Non-pigmented ciliary epithelial cell (primary cell): ENCODE measurements at places on chromosomes 7 and 10.
A peak's percentile ranks its signal among the peaks of the same experiment; 100 is the strongest.

DNA sequence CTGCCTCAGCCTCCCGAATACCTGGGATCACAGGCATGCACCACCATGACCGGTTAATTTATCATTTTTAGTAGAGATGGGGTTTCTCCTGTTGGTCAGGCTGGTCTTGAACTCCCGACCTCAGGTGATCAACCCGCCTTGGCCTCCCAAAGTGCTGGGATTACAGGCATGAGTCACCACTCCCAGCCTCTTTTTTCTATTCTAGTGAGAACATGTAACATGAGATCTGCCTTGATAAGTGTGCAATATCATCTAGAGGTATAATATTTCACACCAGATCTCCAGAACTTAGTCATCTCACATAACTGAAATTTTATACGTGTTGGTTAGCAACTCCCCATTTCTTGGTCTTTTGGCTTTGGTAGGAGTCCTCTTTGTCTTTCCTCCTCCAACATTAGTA, 656.9 kb downstream of the CNTNAP2 start:
- peak; percentile 23 for DNase-seq

DNA sequence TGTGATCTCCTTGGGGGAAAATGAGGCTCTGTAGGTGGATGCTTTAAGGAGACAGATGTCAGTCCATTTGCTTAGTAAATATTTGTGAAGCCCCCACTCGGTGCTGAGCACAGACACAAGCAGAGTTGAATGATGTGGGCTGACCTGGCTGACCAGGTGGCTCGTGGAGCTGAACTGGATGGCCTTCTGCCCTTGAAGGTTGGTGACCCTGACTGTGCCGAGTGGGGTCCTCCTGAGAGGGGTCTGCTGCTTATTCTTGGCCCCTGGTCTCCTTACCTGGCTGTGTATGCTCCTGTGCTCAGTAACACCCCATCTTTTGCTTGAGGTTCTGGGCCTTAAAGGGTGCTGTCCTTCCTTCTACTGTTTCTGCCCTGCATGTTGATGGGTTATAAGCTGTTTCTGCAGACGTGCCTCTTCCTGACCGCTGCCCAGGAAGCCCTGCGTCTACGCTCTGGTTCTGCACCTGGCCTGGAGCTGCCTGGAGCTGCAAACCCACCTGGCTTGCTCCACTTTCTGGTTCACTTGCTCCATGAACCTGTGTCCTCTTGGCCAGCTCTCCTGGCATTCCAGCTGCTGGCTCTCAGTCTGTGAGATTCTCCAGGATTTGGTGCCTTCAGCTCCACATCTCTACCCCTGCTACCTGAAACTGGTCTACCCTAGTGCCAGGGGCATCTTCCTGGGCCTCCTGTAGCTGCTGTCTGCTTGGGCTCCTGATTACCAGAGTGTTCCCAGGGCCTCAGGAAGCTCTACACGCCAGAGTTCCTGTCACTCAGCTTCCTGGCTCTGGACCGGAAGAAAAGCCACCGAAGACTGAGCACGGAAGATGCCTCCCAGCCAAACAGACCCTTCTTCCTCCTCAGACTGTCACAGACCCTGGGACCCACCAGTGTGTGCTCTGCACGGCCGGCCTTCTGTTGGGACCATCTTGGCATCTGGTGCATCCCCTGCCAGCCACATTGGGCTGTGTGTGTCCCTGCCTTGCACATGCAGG, 76.5 kb downstream of the ADCY1 start:
- DNase-seq, result no peak

DNA sequence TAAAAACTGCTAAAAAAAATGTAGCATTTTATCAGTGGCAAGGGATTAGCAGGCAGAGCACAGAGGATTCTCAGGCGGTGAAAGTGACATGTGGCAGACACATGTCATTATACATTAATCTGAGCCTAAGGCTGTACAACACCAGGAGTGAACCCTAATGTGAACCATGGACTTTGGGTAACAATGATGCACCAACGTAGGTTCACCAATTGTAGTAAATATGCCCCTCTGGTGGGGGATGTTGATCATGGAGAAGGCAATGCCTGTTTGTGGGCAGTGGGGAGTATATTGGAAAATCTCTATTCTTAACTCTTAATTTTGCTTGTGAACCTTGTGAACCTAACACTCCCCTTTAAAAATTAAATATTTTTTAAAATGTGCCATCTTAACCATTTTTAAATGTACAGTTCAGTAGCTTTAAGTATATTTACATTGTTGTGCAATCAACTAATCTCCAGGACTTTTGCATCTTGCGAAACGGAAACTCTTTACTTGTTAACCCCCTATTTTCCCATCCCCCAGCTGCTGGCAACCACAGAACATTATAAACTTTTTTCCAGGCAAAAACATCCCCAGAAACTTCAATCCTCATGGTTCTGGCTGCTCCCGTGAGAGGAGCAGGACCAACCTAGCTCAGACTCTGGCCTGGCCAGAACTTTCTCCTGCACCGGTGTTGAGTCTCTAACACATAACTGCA, 29.9 kb downstream of the LRRC20 start:
- DNase-seq, result no peak

- no peak for DNase-seq
Measured at GRCh38 chr10:133458021-133458709, 4.4 kb downstream of the SCART1 start.

DNA sequence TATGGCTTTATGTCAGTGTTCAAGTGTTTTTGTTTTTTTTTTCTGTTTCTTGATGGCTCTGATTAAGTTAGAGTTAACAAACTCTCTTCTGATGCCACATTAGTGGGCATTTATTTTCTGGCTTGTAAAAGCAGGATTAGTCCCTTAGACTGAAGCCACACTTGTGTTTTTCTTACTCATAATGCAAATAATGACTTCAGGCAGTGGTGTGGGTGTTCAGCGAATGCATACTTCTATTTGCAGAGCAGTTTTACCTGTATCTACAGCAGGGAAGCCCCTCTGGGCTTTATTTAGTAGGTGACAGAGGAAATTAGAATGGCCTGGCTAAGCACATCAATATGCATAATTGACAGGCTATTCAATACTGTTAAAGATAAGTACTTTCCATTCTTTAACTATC, 79.9 kb downstream of the CNNM2 start:
- DNase-seq, result no peak

- no peak for DNase-seq
Measured at GRCh38 chr10:80737209-80737608, 199.5 kb downstream of the SH2D4B start.

GRCh38 chr7:2405201-2405600, 1.8 kb downstream of the CHST12 start:
- no peak for DNase-seq

GRCh38 chr7:158829021-158829341, 328 bp downstream of the ESYT2 start:
- DNase-seq, result no peak

- no peak for DNase-seq
Measured at GRCh38 chr7:106180721-106181120, 68.6 kb upstream of the SYPL1 start.

GRCh38 chr7:70920876-70921275, 211.1 kb upstream of the GALNT17 start:
- no peak for DNase-seq

DNA sequence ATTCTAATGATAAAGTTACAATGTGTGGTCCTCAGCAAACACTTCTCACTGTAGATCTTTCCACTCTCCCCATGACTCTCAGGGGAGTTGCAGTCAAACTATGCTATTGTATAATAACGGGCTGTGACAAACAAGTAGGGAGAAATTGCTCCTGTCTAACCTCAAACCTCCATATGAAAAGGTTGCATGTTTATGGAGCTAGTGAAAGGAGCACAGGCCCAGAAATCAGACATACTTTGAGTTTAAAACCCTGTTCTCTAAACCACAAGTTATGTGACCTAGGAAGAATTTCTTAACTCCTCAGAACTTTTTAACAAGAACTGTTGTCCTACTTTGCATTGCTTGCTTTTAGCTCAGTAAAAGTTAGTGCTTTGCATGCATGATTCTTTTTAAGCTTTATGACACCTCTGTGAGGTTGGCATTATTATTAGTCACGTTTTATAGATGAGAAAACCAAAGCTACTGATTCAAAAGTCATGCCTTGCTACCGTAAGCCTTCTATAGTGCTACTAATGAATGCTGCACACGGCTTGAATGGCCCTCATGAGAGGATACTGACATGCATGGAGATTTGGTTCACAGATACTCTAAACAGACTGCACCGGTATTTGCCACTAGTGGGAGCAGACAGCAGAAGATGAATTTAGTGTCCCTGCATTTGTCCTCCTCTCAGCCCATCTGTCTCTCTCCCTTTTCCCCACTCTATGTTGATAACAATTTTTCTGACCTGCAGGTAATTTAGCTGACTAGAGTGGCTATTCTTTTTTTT, 129.5 kb upstream of the PCGF5 start:
- no peak for DNase-seq

GRCh38 chr10:59087486-59087885, 89.0 kb upstream of the PHYHIPL start:
- no peak for DNase-seq

DNA sequence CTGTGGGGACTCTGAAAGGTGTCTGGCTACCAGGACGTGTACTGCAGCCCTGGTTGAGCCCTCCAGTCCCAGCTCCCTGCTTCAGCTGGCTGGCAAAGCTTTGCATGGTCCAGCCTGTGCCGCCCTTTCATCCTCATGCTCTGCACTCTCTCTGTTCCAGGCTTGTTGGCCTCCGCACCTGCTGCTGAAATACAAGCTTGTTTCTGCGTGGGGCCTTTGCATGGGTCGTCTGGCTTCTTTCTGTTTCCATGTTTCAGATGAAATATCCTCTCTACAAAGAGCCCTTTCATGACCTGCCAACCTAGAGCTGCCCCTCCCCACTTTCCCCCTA, 45.9 kb downstream of the TSPAN15 start:
- no peak for DNase-seq

- DNase-seq, result no peak
Measured at GRCh38 chr10:10798102-10798863, 219.4 kb upstream of the CELF2 start.

GRCh38 chr7:80439894-80440821, 71.7 kb downstream of the GNAT3 start:
- DNase-seq, result no peak
